ENCODE measurements at places on chromosomes 5 and 9.

- ATAC-seq, result no peak
These were observed 21.9 kb upstream of the NDFIP1 start for GRCh38 chr5:142086679-142087078.

- peak; percentile 78 for ATAC-seq
These were observed 50.9 kb downstream of the KCNIP1 start for GRCh38 chr5:170554521-170555267.

- ATAC-seq, result no peak
These were observed 50.4 kb downstream of the SHOC1 start for GRCh38 chr9:111744363-111744762.

GRCh38 chr9:33175649-33176325 lies 8.7 kb upstream of the B4GALT1 start:
- no peak for ATAC-seq

- ATAC-seq, result no peak
These were observed 2.7 kb upstream of the DNAJC25 start for GRCh38 chr9:111628411-111628810.

- no peak for ATAC-seq
These were observed 48.7 kb upstream of the SPATA31D4 start for GRCh38 chr9:81879501-81879916.

GRCh38 chr5:107764976-107765804 lies 94.5 kb upstream of the EFNA5 start:
- ATAC-seq, result no peak

Data from gastroesophageal sphincter (tissue), 4 donors.